ENCODE measurements at places on chromosomes 2 and 18.

GRCh38 chr2:46711156-46711555 is 204.4 kb downstream of the MCFD2 start:
- no peak for DNase-seq

GRCh38 chr2:234027641-234028040 is 22.9 kb upstream of the SPP2 start:
- DNase-seq: no peak

DNA sequence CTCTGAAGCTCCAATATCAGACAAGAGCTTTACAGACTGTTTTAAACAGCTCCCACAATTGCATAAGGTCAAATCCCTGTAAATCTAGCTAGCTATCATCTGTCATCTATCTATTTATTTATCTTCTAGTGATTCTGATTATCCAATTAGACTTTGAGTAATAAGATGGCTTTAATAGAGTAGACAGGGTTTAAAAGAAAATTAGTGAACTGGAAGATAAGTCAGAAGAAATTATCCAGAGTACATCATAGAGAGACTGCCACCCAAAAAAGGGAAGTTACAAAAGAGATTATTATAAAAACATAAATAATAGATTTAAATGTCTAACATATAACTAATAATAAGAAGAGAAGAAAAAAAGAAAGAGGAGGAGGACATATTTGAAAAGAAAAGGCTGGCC is 8.0 kb upstream of the ZC3H8 start:
- DNase-seq: no peak

- DNase-seq: no peak
Measured at GRCh38 chr2:28400921-28401320, 8.3 kb downstream of the FOSL2 start.

- no peak for DNase-seq
Measured at GRCh38 chr18:10842371-10842770, 307.0 kb downstream of the PIEZO2 start.

DNA sequence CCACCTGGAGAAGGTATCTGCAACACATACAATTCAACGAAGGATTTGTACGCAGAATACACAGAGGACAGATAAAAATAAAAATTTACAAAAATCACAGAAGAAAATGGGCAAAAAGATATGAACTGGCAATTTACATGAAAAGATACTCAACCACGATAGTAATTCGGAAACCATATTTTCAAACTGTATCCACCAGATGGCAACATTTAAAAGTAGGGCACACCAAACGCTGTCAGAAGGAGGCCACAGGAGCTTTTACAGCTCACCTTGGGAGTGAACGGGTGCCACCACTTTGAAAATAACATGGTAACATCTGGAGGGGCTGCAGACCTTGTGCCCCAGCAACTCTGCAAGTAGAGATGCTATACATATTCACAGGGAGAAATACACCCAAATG is 9.8 kb downstream of the KIF1A start:
- no peak for DNase-seq
